Activated naive CD4-positive, alpha-beta T cell treated with anti-CD3 and anti-CD28 coated beads, Interleukin-2, amount 50 U/mL, for 72 hours (primary cell): ENCODE measurements at places on chromosomes 6 and 20.
A peak's percentile ranks its signal among the peaks of the same experiment; 100 is the strongest.

GRCh38 chr6:44113414-44113813, 13.8 kb downstream of the MRPL14 start:
- DNase-seq = no peak

DNA sequence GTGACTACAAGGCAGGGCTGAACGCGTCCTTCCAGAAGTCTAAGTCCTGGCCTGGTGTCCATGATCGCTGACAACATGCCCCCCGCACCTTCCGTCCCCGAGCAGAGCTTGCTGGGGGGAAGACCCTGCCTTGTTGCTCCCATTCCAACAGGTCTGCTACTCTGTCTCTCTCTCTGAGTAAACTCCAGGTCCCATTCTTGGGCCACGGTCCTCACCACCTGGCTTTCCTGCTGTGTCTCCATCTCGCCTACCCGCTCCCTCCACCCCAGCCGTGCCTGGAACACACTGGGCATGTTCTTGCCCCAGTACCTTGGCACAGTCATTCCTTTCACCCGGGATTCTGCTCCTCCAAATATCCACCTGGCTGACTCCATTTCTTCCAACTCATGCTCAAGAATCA, 162.3 kb downstream of the BMP7 start:
- no peak for DNase-seq

GRCh38 chr6:44650947-44651346, 263.4 kb downstream of the CDC5L start:
- no peak for DNase-seq

- DNase-seq = no peak
Measured at GRCh38 chr20:1810926-1811620, 84.1 kb upstream of the SIRPA start.

- no peak for DNase-seq
Measured at GRCh38 chr6:31216208-31216898, 45.9 kb upstream of the POU5F1 start.

DNA sequence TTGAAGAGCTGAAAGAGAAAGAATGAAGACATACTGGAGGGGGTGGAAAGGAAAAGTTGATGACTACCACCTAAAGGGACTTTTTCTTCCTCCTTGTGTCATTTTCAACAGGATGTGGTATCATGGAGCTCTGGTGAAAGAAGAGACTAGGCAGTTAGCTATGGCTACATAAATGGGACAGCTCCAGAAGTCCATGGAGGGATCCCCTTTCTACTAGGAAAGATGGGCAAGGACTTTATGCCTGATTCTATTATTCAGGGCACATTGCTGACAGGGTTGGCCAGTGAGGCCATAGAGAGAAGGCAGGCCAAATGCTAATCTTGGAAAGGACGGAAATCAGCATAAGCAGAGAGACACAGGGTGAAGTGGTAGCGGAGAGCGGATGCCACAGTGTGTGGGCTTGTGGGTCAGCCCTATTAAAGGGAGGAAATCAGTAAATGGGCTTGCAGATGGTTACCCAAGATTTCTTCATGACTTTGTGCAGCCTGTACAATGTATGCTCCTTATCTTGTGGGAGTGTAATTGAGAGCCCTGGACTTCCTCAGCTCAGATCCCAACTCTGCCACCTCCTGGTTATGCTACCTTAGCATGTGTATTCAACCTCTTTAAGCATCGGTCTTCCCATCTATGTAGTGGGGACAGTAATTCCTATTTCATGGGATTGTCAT, 77.4 kb upstream of the TMEM170B start:
- peak; percentile 10 for DNase-seq

DNA sequence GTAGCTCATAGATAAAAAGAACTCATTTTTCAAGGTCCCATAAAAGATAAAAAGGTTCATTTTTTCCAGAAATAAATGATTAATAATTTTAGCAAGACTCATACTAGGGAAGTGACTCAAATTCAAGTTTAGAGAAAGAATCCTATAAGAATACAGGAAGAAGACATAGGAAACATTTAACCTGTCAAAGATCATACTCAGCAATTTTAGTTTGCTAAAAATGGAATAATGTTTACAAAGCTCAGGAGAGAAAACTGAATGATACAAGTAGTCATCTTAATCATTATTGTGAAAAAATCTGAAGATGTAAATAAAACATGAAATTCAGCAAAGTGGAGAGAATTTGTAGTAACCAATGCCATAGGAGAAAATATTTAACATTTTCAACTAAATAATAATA, 926.6 kb downstream of the TBC1D32 start:
- no peak for DNase-seq

GRCh38 chr6:8100159-8100854, 2.0 kb downstream of the EEF1E1 start:
- no peak for DNase-seq

DNA sequence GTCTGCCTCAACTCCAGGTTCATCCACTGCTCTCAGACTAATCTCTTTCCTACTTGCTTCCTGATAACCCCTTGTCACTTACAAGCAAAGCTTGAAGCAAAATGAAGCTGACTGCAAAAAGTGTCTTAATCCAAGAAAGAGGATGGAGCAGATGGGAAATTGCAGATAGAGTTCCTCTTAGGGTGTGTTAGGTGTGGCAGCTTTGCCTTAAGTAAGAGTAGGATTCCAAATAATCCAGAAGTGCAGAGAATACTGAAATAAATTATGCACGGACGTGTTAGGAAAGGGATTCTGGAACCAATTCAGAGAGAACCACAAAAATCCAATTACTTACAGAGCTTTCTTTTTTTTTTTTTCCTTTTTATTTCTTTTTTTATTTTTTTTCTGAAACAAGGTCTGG, 6.1 kb upstream of the RPL7L1 start:
- DNase-seq = no peak

- no peak for DNase-seq
Measured at GRCh38 chr20:44799691-44800090, 10.7 kb downstream of the RIMS4 start.
